Stimulated activated CD8-positive, alpha-beta memory T cell treated with anti-CD3 and anti-CD28 coated beads, Interleukin-7, amount 100 ng/mL, for 1 hour (primary cell): ENCODE measurements at places on chromosomes 5 and 9.

DNA sequence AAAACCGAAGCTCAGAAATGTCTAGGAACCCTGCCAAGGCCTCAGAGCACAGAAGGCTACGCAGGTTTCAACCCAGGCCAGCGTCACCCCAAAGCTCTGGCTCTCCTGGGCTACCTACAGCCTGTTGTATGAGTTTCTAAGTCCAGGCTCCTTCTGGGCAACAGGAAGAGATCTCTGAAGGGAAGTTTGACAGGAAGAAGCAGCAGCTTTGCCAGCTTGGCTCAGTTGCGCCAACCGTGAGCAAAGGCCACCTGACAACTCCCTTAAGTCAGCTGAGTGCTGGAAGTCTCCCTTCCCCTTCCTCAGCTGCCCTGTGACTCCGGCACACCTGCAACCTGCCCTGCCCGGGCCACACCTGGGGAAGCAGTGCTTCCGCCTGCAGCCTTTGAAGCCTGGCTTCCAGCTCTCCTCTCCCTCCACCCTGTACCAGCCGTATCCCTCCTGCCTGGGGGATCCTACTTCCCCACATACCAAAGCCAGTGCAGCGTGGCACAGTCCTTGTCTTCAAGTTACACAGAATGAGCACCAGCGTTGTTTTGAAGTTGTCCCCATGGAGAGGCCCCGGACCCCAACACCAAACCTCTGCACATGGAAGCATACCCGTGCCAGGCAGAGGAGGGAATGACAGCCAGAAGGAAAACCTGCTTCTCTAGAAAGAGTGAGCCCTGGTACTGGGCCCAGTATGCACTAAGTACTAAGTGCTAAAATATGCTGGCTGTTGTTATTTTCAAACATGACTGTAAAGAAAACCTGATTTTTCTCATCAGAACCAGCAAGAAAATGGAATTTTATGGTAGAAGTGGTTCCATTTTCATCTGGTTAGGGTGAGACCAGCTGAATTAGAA, 36.5 kb downstream of the SHB start:
- DNase-seq = no peak

DNA sequence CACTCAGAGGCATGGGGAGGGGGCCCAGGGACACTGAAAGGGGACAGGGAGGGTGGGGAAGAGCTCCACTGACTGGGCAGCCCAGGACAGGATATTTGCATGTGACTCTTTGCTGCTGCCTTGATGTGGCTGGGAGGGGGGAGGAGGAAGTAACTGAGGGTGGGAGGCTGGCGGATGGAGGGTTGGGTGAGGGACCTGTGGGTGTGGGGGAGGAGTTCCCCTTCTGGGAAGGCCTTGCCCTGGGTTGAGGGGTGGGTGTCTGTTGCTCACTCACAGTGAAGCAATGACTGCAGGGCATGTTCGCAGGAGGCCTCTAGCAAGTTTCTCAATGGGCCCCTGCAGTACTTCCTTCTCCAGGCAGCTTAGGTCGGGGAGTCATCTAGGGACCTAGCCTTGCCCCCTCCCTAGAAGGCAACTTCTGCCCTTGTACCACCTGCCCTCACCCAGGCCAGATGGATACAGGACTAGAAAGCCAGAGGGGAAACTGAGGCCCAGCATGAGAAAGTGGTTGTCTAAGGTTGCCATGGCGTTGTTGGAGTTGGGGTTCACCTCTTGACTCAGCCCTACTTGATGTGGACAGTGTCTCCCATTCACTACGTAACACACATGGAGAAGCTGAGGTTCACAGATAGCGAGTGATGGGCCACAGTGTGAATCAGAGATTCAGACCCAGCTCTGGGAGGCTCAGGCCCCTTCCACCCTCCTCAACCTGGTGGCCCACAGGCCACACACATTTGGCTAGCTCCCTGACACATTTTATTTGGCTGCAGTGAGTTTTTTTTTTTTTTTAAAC, 3.0 kb downstream of the GRK6 start:
- DNase-seq = peak; percentile 67

DNA sequence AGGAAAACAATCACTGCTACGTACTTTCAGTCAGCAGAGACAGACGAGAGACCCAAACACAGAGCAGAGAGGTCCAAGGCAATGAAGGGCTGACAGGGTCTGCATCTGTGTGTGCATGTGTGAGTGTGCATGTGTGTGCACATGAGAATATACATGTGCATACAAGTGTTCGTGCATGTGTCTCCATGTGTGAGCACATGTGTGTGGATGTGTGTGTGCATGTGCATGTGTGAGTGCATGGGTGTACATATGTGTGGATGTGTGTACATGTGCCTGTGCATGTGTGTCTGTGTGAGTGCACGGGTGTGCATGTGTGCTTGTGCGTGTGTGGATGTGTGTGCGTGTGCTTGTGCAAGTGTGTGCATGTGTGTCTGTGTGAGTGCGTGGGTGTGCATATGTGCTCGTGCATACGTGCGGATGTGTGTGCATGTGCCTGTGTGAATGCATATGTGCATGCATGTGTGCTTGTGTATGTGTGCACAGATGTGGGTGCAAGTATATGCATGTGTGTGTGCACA, 82.3 kb downstream of the OLFM1 start:
- DNase-seq = no peak

DNA sequence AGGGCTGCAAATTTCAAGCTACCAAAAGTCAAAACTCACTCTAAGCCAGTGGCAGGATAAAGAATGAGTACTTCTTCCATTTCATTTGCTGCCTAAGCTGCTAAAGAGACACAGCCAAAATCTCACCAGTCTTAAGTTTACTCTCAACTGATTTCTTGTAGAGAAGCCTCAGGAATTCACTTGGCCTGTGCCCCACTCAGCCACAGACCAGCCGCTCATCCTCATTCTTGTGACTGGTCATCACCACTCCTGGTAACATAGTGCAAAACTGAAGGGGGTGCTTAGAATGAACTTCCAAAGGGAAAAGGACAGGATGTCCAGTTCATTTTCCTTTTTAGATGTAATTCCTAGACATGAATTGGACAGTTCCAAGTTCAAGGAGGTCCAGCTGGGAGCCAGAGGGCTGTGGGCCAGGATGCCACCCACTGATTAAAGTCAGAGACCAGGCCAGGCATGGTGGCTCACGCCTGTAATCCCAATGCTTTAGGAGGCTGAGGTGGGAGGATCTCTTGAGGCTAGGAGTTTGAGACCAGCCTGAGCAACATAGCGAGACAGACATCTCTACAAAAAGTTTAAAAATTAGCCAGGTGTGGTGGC, 72.7 kb upstream of the RANBP3L start:
- DNase-seq = no peak

GRCh38 chr9:91720313-91720712, 229.7 kb downstream of the ROR2 start:
- no peak for DNase-seq

- no peak for DNase-seq
Measured at GRCh38 chr5:66337626-66338226, 193.6 kb downstream of the SREK1 start.

DNA sequence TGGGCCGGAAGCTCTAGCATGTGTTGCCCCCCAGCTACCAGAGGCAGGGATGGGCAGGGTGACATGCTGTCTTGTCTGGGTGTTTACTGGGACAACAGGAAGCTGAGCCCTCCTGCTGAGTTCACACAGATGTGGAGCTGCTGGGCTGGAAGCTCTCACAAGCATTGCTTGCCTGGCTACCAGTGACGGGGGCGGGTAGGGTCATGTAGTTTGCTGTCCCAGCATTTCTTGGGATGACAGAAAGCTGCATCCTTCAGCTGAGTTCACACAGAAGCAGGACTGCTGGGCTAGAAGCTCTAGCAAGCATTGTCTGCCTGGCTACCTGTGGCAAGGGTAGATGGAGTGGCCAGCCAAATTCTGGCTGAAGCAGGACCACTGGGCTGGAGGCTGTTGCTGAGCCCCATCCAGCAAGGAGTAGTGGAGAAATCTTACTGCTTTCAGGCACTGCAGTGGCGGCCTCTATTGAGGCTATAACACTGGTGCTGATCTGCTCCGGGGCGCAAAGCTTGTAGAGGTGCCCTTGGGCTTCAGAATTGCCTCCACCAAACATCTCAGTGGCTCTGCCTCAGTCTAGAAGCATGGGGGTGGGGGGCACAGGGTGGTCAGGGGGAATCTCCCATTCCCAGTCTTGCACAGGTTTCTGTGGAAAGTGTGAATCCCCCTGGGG, 25.1 kb downstream of the POLK start:
- DNase-seq = no peak

DNA sequence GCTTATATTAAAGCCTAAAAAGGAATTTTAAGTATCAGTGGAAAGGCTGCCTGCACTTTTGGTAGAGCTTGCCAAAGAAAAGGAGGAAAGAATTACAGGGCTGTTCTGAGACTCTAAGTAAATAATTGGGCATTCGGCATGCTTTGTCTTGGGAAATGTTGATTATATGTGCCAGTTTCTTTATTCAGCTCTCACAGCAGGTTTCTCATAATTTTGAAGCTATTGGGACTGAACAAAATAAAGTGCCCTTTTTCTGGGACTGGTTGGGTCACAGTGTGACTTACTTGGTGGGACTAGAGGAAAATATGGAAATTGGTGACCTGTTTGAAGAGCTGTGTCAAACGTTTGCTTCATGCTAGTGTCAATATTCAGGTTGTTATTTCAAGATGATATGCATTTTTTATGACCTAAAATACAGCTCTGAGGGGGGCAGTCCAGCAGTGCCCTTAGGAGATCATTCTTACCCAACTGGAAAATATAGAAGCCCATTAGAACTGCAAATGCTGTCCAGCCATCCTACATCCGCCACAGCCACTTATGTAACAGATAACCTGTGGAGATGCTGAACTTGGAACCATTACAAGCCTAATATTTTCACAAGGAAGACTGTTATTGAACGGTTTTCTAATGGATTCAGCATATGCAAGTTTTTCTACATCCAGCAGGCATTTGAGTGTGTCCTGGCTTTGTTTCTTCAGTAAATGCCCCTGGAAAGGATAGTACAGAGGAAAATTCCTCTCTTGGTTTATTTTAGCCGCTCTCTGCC, 122.4 kb downstream of the SNCAIP start:
- no peak for DNase-seq

DNA sequence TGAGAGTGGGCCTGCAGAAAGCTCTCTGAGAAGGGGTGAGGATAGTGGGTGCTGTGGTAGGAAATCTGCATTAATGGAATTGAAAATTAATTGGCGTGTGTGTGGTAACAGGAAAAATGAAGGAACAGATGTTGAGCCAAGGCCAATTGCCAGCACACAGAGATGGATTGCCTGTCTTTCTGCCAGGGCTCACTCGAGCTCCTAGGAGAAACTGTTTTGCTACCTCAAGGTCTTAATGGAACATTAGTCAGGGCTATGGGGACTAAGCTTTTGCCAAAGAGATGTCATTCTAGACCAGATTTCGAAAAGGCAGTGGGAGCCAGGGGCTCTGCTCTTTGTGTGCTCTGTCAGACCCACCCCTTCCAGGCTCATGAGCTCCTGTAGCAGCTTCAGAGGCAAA, 124.0 kb upstream of the EFNA5 start:
- DNase-seq = no peak

DNA sequence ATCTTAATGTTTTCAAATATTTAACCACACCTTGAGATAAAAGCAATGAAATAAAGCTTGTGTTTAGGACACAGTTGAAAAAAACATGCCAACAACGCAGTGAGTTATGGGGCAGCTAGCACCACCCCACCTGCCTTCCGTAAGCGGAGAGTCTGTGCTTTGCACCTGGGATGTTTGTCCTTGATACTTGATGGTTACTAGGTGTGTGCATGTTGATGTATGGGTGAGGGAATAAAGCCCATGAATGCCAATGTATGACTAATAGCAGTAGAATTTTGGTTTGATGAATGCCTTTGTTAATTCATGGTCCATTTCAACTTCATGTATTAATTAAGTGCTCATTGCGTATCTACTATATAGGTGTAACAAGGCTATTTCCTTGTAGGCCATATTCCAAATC, 74.0 kb downstream of the PCSK5 start:
- no peak for DNase-seq

DNA sequence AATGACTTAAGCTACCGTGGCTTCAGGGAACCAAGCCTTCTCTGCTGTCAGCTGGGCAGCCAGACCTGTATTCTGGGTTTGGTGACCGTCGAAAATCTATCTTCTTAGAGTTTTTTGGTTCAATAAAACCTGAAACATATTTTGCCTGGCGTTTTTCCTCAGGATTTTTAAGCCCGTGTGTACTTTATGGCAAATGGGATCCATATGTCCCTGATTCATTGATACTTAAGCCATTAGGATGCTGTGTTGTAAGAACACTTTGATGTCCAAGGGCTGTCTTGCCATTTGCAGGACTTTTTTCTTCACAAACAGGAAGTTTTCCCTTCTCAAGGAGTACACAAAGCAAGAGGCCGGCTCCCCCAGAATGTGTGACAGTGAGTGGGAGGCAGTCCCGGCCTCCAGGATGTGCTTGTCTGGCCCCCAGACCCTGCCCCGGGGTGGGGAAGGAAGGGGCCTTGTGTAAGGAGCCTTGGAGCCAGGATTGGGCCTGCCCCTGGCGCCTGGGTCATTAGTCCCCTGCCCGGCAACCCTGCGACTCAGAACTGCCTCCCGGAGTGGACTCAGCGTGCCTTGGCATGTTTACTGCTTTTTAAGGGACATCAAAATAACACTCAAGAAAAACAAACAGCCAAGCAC, 83.4 kb upstream of the SMIM23 start:
- no peak for DNase-seq

DNA sequence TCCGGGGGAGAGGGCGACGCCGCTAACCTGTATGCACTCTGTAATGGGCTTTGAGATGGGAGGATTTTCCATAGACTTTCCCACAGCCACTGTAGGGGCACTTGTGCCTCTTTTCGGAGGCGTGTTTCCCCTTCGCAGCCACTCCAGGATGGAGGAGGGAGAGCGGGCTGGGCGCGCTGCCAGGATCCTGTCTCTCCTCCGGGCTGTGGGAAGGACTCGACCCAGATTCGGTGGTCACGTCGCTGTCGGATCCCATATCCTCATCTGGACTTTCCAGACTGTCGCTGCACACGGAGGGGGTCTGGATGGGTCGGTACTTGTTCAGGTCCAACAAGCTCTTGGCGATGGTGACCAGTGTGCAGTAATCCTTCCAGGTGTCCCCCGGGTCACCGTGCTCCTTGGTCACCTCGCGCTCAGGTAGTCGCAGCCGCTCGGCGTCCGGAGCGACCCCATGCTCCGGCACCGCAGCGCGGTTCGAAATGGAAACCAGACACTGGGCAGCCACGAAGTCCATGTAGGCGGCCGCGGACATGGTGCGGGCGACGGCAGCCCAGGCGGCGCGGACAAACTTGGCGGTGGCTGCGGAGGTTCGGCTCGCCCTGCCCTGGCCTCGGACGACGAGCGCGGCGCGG, 1.5 kb downstream of the KLF9 start:
- DNase-seq = no peak

DNA sequence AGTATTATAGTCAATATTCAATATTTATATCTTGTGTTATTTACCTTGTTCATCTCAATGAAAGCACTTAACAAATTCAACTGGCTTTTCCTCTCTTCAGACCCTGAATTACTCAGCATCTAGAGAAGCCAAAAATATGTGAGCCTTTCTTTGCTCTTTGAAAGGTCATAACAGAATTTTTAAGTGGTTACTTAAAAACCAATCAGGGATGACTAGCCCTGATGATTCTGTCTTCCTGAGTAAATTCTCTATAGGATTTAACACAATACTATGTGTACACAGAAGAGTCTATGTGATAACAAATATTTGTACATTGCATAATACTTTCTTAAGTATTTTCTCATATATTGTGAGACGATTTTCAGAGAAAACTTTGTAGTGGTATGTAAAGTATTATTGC, 546.3 kb downstream of the MAT2B start:
- no peak for DNase-seq

GRCh38 chr9:136093346-136093986, 1.6 kb downstream of the NACC2 start:
- DNase-seq = no peak

- peak; percentile 54 for DNase-seq
Measured at GRCh38 chr9:94065535-94065961, 18.7 kb upstream of the PTPDC1 start.
